RKO (cell line): ENCODE measurements at places on chromosomes 11 and 22.

GRCh38 chr11:92272651-92273050 is 48.0 kb downstream of the FAT3 start:
- DNase-seq: no peak

- DNase-seq: no peak
Observed at GRCh38 chr11:45050111-45050510, 96.3 kb upstream of the PRDM11 start.

- no peak for DNase-seq
Observed at GRCh38 chr11:75986966-75987365, 172.0 kb downstream of the UVRAG start.

DNA sequence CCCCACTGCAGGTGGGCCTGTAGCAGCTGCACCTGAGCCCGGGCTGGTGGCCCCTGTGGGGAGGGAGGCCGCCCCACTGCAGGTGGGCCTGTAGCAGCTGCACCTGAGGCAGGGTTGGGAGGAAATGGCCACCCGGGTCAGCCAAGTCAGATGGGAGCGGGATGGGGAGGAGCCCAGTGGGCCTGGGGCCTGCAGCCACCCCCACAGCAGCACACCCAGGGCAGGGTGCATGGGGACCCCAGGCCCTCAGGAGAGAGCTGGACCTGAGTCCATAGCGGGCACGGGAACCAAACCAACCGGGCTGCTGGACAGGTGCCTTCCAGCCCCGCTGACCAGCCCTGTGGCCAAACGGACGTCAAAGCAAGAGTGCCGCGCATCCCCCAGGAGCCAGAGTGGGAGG is 61.7 kb downstream of the BRD1 start:
- DNase-seq: no peak

DNA sequence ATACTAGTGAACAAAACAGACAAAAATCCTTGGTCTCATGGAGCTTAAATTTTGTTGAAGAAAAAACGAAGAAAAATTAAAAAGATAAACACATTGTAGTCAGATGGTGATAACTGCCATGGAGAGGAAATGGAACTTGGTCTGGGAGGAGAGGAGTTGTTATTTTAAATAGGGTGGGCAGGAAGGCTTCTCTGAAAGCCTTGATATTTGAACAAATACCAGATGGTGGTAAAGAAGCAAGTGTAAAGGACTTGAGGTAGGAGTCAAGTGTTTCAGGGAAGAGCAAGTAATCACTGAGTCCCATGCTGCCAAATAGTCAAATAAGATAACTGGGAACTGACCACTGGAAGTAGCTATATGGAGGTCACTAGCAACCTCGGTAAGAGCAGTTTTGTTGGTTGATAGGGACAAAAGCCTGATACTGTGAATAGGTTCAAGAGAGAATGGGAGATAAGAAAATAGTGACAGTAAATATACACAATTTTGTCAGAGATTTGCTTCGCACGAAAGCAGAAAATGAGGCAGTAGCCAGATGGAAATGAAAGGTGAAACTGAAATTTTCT is 55.1 kb downstream of the SESN3 start:
- no peak for DNase-seq

- peak; percentile 81 for DNase-seq
Observed at GRCh38 chr11:66386171-66387069, 14.9 kb upstream of the SLC29A2 start.

DNA sequence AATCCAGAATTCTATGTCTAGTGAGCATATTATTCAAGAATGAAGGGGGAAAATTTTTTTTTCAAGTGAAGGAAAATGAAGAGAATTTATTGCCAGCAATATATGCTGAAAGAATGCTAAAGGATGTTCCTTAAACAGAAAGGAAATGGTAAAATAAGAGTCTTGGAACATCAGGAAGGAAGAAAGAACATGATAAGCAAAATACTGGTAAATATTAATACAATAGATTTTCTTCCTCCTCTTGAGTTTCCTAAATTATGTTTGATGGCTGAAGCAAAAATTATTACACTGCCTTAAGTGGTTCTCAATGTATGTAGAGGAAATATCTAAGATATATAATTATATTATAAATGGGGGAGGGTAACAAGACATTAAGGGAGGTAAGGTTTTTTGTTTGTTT is 9.6 kb upstream of the CLDN5 start:
- no peak for DNase-seq
